T-cell (primary cell): ENCODE measurements at places on chromosomes 7 and 10.
A peak's percentile ranks its signal among the peaks of the same experiment; 100 is the strongest.

DNA sequence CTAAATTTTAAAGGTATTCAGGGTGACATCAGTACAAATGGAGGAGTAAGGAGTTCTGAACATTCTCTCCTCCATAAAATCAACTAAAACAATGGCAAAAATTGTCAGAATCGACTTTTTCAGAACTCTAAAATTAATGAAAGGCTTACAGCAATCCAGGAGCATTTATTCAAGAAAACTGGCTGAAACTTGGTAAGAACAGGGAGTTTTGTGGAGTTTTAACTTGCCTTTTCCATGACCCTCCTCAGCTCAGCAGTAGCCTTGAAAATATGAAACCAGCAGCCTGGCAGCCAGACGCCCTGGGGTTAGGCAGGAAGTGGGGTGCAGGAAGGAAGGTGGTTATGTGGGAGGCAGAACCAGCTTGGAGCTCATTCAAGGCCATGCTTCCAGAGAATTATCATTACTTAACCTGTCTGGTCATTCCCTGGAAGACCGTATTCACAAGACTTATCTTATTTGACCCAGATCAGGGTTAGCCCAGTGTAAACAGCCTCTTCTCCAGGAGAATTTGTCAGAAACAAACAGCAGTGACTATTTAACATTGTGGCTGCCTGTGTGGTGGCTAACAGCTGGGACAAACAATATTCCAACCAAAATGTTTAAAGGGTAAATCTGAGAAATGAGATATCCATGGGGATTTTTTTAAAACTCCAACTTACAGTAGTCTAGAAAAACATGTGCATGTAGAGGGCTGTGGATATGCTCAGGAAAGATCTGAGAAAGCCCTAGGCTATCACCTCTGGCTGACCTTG lies 75.7 kb upstream of the MACROH2A2 start:
- no peak for DNase-seq
- H3K36me3 ChIP-seq = no peaks in the 10 kb centered on the region
- no peak overlapping the region for H3K27ac ChIP-seq

DNA sequence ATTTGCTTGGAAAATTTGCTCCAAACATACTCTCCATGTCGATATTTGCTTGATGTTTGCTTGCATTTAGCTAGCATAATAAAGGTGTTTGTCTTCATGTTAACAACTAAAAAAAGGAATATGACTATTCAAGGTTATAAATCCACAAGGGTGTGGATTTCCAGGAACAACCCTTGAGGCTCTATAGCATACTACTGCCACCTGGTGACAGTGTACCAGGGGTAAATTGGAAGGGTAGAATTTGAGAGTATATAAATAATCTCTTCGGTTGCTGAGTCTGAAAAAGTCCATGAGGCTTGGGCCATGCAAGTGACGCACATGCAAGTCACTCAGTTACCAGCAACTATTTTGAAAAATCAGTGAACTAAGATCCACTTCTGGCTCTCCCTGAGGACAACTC lies 68.4 kb downstream of the SLIT1 start:
- peaks cover 18% of the 10 kb centered on the region for H3K27me3 ChIP-seq
- H3K27ac ChIP-seq = no peak overlapping the region
- H3K36me3 ChIP-seq = no peaks in the 10 kb centered on the region
- no peak overlapping the region for H3K4me3 ChIP-seq
- no peak for DNase-seq
- no peaks in the 10 kb centered on the region for H3K4me1 ChIP-seq

GRCh38 chr7:105877736-105878135 lies 1.3 kb upstream of the ATXN7L1 start:
- H3K4me3 ChIP-seq = peak overlapping the region; percentile 88
- no peaks in the 10 kb centered on the region for H3K36me3 ChIP-seq
- H3K27me3 ChIP-seq = no peaks in the 10 kb centered on the region

- H3K27me3 ChIP-seq = no peaks in the 10 kb centered on the region
- no peak overlapping the region for H3K4me3 ChIP-seq
- H3K4me1 ChIP-seq = no peaks in the 10 kb centered on the region
- no peak overlapping the region for H3K27ac ChIP-seq
- DNase-seq = no peak
Observed at GRCh38 chr10:92729886-92730285, 40.1 kb downstream of the HHEX start.
